ENCODE measurements at places on chromosomes 16 and 17.

DNA sequence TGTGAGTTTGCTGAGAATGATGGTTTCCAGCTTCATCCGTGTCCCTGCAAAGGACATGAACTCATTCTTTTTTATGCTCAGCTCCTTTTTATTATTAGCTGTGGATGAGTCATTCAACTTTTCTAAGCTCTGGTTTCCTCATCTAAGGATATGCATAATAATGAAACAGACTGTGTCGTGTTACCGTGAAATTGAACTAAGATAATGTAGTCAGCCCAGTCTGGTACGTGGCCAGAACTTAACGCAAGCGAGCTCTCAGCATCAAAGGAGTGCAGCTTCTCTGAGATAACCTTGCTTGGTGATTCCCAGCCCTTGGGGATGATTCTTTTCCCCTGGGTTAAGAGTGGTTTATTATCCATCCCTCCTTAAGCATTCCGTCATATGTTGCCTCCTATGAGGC lies 454.3 kb upstream of the EEF2KMT start:
- no peak for DNase-seq

GRCh38 chr17:34542700-34543336 lies 36.6 kb upstream of the TMEM132E start:
- DNase-seq, result no peak

DNA sequence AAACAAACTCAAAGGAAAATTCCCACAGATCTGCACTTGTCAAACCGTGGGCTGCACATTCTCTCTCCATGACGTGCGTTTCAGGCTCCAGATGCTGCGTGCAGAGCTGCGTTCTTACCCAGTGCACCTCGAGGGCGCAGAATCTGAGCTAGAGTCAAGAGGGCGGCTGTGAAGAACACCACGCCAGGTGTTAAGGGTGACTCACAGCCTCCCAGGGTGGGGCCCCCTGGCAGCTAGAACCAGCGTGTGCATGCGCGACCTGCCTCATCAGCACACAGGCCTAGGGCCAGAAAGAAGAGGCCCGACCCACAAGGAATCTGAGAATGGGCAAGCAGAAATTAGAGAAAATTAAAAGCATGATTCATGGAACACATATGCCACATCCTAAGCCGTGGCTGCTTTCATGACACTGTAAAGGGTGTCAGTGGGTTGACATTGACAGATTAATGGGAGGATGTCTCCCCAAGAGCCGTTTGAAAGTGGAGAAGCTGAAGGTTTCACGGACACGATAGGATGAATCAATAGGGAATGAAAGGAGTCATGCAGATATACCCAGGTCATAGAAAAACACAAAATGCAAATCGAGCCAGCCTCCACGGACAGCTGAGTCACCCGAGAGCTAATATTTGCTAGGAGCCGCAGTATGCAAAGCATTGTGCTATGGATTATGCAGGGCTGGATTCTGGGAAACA lies 29.0 kb downstream of the MARCHF10 start:
- DNase-seq, result peak; percentile 54

- DNase-seq, result no peak
These were observed 66.4 kb downstream of the OR1D5 start for GRCh38 chr17:2996810-2997670.

DNA sequence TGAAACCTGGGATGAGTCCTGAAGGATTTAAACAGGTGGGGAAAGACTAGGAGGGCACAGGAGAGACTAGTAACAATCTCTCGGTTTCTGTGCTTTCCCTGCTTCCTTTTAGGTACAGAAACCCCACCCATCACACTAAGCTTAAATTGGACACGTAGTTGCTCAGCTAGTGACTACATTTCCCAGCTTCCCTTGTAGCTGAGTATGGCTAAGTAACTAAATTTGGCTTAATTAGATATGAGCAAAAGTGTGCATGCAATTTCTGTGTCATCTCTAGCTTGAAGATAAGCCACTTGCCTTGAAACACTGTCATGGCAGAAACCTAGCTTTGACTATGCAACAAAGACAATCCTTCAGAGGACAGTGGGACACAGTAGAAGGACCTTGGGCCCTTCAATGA lies 36.5 kb downstream of the CACNG1 start:
- DNase-seq, result no peak
